A549 (cell line): ENCODE measurements at places on chromosomes 1 and 21. TPM values are rescaled to one million over a fixed set of nuclear protein-coding genes. Genes with fewer than 3 reads are reported as not detected.

Gene HRNR
- polyA plus RNA-seq, result not detected in 3 replicates

DNA sequence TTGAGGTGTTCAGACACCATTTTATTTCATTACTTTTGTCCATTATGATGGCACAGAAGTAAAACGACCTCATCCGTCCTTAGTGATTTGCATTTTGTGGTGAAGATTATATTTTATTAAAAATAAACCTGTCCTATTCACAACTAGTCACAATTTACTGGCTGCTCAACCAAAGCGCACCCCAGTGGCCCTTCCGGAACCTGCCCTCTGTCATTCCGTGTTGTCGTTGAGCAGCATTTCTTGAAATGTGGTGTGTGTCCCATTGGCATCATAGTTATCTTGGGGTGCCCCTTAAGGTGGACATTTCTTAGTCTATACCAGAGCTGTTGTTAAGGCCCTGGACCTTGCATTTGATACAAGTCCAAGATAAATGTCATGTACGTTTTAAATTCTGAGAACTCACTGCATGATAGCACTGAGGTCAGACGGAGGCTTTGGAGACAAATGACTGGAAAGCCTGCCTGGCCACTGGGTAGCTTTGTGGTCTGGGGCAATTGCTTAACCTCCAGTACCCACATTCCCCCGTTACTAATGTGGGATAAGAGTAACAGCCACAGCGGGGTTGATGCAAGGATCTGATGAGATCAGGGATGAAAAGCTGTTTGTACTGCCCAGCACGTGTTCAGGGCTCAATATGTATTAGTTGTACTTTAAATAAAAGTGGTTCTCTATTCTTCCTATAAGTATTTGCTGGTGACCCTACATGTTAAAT is 36.2 kb downstream of the BACH1 start:
- DNase-seq, result no peak

DNA sequence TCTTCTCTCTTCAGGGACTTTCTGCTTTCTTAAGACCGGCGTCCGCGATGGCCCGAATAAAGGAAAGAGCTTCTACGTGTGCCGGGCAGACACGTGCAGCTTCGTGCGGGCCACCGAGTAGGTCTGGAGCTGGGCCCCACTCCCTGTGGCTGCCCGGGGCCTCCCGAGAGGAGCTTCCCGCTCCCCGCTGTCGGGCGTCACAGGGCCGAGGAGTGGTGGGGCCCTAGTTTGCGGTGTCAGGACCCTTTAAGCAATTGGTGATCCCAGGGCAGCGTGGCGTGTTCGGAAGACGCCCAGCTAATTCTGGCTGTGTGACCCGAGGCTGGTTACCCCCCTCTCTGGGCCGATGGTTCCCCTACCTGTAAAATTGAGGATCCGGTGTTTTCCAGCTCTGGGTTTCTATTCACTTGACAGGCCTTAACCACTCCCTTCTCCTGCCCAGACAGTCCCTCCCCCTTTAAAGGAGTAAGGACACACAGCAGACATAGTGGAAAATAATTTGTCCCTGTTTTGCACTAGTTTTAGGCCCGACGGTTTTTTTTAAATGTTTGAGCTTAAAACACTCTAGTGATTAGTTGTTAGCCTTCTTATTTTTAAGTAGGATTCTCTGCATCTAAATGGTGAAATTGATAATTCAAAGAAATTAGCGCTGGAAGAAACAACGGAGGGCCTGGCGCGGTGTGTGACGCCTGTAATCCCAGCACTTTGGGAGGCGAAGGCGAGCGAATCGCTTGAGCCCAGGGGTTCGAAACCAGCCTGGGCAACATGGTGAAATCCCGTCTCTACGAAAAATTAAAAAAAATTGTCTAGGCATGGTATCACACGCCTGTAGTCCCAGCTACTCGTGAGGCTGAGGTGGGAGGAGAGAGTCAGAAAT is 553 bp downstream of the TTF2 start:
- peak; percentile 71 for DNase-seq

DNA sequence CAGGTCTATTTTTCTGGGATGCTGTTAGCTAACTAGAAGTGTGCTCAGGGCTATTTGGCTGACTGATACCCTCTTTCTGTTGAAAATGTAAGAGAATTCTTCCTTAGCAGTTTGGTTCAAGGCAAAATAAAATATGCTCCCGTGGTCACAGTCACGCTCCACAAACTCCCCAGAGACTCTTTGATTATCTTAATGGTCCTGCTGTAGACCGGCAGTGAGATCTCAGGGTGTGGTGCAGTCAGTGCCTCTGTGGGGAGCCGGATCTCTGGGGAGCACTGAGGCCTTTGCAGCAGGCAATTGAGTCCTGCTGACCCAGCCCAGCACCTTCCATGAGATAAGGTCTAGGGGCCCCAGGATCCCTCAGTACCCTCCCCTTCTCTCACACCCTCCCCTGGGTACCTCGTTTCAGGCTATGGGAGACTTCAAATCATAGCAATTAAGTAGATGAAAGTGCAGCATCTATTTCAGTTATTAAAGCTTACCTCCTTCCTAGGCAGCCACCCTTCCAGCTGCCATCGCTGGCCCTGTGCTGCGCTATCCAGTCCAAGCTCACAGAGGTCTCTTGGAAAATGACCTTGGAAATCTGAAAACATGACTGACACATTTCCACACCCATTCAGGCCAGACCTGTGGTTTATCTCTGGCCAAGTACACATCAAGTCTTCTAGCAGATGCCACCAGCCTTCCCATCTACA is 98.1 kb downstream of the SEC16B start:
- no peak for DNase-seq

DNA sequence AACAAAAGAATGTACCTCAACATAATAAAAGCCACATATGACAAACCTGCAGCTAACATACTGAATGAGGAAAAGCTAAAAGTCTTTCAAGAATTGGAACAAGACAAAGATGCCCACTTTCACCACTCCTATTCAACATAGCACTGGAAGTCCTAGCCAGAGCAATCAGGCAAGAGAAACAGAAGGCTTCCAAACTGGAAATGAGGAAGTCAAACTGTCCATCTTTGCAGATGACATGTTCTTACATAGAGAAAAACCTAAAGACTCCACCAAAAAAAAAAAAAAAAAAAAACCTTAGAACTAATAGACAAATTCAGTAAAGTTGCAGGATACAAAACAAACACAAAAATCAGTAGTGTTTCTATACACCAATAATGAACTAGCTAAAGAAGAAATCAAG is 20.2 kb downstream of the NSL1 start:
- DNase-seq, result no peak

Gene GJA8
- not detected in 3 replicates for polyA plus RNA-seq
